ENCODE measurements at places on chromosomes 12 and 14.

DNA sequence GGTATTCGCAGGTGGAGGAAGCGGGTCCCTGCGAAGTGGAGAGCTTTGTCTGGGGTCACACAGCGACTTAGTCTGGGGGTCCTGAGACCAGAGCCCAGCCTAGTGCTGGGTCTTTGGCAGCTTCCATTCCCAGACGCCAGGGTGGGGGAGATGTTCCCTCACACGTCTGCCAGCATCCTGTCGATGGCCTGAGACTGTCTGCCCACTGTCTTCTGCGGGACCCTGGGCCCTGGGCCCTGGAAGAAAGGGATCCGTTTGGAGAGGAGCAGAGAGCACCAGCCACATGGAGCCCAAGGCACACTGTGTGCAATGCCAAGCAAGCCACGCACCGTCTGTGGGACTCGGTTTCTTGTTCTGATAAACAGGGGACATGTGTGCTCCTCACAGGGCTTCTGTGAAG, 197.2 kb downstream of the KIF26A start:
- DNase-seq: no peak

DNA sequence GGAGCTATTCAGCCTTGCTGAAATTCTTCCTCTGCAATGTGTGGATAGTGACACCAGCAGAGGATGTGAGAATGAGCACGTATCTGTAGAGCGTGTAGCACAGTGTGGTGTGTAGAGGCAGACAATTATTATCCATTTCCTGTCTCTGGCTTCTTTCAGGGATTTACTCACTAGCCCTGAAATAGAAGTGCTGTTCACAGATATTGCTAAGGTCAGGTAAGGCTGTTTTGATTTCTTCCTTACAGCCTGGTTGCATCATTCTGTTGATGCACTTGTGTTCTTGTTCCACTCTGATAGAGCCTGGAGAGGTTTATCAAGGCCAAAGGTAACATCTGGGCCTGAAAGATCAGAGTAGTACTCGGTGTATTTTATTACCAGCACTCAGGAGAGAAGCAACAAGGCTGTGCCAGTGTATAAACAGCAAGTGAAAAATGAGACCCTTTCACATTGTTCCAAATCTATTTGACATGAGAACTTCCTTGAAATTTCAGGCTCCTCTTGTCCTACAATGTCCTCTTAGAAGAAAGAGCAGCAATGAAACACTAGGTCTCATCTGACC, 16.7 kb downstream of the ARG2 start:
- peak; percentile 46 for DNase-seq

GRCh38 chr14:104224506-104225277, 86.3 kb downstream of the KIF26A start:
- DNase-seq: no peak

GRCh38 chr14:32190673-32191072, 11.2 kb upstream of the RNU6-7 start:
- DNase-seq: peak; percentile 7

GRCh38 chr12:38456537-38457120, 140.1 kb downstream of the ALG10B start:
- no peak for DNase-seq

GRCh38 chr14:29037411-29037810, 270.8 kb downstream of the FOXG1 start:
- DNase-seq: no peak

DNA sequence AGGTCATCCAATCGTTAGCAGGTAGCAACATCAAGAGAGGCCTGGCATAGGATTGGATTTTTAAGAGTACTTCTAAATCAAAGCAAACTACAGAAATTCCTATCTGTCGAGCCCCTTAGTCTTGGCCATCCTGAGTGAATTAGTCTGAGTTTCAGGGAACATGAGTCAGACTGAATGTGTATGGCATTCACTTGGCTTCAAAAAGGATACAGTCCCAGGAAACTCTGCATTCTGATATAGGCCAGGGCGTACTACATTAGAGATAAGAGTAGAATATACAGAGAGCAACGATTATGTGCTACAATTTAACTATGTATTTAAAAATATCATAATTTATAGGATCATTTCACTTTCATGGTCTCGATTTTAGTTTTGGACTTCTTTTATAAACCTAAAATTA, 242.2 kb downstream of the SOX5 start:
- DNase-seq: no peak

- DNase-seq: peak; percentile 82
These were observed at the start of gene NRIP2 for GRCh38 chr12:2834581-2835491. Gene NRIP2, minus strand, starts transcription at chr12:2835035. Its CDS starts 52 bp downstream, at chr12:2834983.

GRCh38 chr12:116420227-116420880, 138.8 kb upstream of the MAP1LC3B2 start:
- DNase-seq: no peak

DNA sequence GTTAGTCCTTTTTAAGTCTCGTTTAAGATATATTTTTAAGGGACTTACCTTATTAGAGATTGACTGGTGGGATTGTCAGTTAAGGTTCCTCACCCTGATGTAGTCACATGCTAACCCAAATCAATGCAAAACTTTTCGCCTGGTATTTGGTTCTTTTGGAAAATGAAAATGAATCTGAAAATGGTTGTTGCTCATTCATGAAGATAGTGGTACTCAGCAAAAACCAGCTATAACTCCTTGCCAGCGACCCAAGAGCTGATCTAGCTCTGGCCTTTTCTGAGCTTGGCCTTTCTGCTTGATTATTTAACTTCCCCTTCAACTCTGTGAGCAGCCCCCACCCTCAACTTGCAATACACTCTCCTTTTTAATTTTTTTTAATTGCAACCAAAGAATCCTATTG, 85.0 kb upstream of the GTF2A1 start:
- DNase-seq: no peak

DNA sequence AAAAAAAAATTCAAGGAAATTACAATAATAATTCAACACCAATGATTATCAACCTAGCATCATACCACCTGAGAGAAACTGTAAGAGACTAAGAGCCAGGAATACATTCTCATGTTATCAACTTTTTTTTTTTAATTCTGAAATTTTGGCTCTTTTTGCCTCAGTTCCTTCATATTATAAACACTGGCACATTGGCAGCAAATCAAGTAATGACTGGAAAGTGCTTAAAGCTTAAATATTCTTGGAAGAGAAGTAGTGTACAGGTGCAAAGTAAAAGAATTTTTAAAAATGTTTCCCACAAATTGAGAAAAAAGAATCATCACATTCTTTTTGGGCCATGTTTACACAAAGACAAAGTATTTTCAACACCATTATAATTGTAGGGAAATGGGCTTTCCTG, 296.9 kb upstream of the SOX5 start:
- DNase-seq: no peak

GRCh38 chr12:72030277-72030676, 91.6 kb downstream of the TPH2 start:
- no peak for DNase-seq

DNA sequence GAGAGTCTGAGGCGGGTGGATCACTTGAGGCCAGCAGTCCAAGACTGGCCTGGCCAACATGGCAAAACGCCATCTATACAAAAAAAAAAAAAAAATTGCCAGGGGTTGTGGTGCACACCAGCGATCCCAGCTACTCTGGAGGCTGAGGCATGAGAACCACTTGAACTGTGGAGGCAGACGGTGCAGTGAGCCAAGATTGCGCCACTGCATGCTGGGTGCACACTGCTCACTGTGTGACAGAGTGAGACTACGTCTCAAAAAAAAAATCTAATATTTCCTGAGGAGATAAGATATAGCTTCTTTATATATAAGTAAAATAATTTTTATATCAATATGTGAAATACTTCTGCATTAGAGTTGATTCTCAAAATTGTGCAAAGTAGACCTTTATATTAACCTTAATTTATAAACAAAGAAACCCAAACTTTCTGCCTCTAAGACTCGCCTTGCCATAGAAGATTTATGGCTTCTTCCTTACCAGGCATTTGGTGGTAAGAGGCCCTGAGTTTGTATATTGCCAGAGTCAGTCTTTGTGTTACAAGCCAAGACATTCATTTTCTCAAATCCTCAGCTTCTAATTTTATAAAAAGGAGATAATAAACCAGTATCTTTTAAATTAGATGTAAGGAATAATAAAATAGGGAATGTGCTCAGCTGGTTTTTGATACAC, 1226.7 kb downstream of the FLRT2 start:
- no peak for DNase-seq

DNA sequence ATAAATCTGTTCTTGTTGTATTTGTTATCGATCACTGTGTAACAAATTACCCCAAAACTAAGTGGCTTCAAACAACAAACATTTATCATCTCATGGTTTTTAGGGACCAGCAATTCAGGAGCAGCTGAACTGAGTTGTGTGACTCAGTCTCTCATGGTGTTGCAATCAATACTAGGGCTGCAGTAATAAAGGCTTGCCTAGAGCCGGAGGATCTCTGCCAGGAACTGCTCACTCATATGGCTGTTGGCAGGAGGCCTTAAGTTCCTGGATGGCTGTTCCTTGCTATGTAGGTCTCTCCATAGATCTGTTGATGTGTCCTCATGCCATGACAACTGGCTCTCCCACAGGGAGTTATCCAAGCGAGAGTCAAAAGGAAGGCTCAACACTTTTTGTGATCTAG, 3.8 kb upstream of the PSMC6 start:
- peak; percentile 97 for DNase-seq

DNA sequence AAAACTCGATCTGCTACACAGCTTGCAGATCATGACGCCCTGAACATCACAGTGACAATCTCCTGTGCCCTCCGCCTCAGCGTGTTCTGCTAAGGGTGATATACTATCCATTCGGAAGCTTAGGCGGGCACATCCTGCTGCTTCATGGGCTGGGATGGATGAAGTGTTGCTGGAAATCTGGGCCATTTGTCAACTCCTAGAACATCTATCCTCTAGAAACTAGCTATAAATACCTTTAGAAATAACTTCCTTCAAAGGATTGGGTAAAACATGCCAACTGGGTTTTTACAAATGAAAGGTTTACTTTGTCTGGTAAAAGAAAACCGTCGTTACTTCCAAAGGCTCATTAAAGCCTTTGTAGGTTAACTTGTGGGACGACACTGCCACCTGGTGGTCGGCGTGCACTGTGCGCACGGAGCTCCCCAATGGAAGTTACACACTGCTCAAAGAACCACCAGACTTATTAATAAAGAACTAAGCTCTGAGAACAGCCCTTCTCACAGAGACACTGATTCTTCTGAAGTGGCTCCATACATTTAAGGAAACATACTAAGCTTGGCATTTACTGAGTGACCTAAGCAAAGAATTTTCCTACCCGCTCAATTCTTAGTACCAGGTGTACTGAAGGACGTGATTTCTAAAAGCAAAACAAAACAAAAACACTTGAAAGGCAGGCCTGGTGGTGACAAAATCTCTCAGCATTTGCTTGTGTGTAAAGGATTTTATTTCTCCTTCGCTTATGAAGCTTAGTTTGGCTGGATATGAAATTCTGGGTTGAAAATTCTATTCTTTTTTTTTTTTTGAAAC, 21.6 kb upstream of the CACNA2D4 start:
- DNase-seq: peak; percentile 85

- no peak for DNase-seq
These were observed 2.6 kb upstream of the RCOR1 start for GRCh38 chr14:102589761-102590290.

- no peak for DNase-seq
These were observed 383.1 kb downstream of the TMEM132D start for GRCh38 chr12:129520739-129521138.

DNA sequence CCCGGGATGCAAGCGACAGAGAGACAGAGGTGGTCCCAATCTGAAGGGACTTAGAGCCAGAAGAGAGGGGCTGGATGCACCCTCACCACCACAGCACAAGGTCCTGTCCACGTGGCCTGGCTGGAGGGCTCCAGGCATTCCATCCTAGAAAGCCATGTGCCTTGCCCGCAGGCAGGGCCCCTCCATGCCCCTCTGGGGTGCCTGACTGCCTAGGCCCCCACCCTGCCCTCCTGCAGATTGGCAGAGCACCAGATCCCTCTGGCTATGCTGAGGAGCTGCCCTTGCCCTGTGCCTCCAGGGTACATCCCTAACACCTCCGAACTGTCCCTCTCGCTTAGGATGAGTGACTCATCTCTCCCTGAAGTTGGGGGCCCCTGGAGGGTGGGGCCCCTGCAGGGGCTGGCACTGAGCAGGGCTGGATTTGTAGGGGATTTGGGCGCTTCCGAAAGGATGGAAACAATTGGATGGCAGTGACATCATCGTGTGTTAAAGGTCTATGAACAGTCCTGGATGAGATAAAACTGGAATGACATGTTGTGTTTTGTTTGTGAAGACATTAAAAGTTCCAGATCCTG, 50.9 kb downstream of the CHGA start:
- DNase-seq: no peak

DNA sequence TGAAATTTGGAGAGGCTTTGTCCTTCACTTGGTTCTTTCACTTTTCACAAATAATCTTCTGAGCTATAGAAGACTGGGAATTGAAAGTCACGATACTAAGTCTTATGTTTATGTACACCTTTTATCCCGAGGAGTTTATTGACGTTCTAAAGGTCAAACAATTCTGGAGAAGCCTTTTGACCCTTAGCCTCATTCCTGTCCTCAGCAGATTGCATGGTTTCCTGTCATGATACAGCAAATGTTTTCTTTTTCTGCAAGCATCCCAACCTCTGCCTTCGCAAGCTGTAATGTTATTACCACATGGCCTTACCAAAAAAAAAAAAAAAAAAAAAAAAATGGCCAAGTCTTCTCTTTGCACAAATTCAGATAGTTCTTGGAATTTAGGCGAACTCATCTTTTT, 411.7 kb upstream of the FLRT2 start:
- DNase-seq: no peak

DNA sequence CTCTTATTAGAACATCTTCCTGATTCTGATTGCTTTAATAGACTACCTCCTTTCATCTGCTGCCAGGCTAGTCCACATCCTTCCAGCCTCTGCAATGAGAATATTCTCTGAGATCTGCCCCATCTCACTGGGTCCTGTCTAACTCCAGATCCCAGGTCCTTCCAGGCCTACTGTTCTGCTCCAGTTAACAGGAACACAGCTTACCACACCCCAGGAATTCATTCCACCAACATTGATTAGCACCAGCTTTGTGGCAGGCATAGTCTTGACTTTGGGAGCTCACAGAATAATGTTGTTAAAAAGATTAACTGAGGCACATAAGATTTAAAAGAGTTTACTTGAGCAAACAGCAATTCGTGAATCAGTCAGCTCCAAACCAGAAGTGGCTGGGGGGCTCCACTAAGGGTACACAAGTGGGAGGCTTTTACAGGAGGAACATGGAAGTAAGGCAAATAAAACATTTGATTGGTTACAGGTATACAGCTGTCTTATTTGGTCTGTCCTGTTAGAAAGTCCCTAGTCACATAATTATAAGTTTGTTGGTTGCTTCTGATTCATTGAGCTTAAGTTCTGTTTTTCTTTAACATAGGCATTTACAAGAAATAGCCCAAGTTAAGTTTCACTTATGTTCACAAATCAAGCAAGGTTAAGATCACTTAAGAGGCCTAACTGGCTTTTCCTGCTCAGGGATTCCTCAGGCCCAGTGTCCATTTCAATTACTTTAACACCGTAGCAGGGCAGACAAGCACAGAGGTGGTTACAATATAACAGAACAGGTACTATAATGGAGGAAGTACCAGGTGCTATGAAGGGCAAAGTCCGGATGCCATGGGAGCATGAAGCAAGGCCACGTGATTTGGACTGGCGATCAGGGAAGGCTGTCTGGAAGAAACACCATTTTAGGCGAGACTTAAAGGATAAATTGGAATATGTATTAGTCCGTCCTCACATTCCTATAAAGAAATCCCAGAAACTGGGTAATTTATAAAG, 12.2 kb upstream of the MYH7 start:
- no peak for DNase-seq
